ENCODE measurements at places on chromosomes 7 and 10.

DNA sequence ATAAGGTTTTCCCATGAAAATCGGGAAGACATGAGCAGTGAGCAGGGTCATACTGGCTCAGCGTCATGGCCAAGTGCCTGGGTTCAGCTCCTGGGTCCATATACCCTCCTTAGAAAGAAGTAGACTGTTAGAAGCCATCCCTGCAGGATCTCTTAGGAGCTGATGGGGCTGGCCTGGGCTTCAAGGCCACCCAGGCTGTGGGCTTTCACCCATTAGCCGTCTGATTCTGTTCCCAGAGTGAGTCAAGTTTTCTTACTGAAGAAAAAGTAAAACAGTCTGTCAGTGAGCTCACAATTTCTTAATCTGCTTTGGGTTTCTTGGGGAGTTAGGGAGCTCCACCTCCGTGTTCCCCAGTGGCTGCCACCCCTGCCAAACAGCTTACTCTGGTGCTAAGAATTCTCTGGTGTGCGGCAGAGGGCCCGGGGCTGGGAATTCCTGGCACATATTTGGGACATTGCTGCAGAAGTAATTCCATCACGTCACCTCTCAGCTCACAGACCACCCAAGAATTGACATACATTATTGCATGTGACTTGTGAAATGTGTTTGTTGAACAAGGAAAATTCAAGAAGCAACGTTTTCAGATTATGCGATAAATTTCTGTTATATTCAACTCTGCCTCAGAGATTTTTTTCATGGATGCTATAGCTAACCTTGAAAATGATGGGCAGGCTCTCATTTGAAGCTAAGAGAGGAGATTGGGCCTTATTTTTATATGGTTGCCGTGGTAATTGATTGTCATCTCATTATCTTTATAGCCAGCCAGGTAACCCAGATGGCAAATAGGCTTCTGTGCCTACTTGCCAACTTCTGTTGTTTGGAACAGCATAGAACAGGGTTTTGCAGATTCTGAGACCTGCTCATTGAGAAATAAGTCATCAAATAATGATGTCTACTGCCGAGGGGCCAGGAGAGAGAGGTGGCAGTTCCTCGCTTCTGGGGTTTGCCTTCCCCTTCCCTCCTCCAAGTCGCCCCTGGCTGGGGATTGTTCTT, 166.4 kb downstream of the CHN2 start:
- peak; percentile 36 for DNase-seq

GRCh38 chr10:8331387-8331786, 276.9 kb downstream of the GATA3 start:
- no peak for DNase-seq

GRCh38 chr7:1898628-1899185, 228.6 kb downstream of the ELFN1 start:
- DNase-seq, result no peak

- DNase-seq, result no peak
Observed at GRCh38 chr10:70174058-70174741, 3.9 kb upstream of the SAR1A start.

DNA sequence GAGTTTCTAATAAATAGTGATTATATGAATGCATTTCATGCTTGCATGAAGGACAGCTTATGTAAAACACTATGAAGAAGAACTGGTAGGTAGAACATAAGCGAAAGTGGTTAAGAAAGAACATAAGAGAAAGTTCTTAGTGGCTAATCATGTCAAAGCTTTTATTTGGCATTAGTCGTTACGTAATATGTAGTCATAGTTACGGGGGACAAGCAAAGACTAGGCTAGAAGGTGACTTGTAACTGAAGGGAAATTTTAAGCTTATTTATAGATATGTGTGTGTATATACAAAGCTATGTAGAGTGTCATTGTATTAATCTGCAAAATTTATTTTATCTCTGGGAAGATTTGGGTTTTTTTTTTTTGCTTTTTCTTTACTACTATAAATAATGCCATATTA, 36.9 kb downstream of the CAPZA2 start:
- DNase-seq, result no peak

GRCh38 chr10:3239066-3239919, 66.7 kb upstream of the PITRM1 start:
- peak; percentile 78 for DNase-seq

- DNase-seq, result no peak
Observed at GRCh38 chr10:49313501-49314070, 14.6 kb downstream of the C10orf71 start.

DNA sequence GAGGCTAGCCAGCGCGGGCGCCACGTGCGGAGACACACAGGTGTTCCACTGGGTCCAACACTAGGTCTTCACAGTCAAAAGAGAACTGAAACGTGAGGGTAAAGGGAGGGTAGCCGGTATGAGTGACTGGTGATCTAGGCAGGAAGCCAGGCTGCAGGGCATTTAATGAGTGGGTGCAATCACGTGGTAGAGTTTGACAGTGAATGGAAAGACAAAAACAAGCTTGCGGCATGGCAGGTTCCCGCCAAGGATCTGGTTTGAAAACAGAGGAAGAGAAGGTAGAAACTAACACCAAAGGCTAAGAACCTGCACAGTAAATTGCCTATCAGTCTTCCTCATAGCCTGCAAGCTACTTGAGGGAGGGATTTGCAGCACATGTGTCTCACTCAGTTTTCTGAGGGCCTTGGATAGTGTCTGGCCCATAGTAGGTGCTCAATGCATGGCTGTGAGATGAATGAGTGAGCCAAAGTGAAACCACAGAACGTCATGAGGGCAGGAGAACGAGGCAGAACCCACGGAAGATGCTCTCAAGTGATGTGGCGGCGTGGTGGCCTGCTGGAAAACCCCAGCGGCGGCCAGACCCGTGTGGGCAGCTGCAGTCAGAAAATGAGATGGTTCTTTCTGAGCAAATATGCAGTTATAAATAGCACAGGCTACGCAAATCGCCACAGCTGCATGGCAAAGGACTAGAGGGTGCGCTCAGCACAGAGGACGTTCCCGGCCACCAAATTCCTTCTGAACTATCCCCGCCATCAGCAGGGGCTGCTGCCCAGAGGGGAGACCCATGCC, 183.6 kb upstream of the NFE2L3 start:
- DNase-seq, result no peak

DNA sequence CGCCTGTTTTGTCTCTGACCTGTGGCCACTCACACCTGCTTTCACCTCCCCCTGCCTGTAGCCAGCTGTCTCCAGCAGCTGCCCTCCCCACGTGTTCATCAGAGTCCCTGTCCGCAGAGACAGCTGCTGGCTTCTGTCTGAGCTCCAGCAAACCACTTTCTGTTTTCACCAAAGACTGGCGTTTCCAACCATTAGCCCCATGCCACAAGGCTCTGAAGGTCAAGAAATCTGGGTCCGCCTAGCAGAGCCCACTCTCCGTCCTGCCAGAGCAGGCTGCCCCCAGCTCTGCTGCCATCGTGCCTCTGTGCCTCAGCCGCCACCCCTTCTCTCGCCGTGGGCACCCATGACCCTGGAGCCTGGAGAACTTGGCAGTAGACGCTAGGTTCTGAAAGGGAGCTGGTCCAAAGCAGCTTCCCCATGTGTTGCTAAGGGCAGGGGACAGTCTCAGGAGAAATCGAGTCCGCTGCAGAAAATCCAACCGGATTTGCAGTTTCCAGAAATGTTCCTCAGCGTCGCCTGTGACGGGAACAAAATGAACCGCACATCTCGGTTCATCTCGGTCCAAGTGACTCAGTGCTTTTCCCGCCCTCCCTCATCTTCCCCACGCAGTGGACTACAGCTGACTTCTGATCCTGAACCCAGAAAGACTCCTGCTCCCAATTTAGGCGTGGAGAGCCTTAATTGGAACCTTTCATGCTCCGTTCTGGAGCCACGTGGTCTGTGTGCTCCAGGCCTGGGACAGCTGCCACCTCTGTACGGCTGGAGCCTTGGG, 28.0 kb downstream of the TMEM120A start:
- DNase-seq, result peak; percentile 89

DNA sequence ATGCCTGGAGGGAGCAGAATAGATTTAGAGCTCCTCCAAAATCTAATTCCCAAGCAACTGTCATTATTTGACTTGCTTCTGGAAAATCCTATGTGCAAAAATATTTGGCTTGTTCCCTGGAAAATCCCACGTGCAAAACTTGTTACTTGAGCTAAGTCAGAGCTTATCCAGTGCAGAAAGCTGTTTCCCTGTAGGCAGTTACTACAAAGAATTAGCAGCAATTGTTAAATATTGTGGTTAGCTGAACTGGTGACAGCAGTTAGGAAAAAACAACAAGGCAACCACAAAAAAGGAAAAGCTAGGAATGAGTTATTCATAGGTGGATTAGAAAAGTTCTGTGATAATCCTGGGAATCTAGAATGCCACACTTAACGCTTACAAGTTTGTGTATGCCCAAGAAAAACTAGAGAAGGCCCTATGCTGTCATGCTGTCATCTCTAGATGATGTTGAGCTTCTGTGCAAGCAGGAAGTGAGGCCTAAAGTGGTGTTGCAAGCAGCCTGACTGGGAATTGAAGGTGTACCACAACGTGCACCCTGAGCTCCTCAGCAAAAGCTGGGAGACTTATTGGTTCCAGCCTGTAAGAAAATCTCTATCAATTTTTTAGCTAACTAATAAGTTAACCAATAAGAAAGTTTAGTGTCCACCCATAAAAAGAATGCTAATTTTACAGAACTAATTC, 738.6 kb upstream of the LRRTM3 start:
- DNase-seq, result no peak

DNA sequence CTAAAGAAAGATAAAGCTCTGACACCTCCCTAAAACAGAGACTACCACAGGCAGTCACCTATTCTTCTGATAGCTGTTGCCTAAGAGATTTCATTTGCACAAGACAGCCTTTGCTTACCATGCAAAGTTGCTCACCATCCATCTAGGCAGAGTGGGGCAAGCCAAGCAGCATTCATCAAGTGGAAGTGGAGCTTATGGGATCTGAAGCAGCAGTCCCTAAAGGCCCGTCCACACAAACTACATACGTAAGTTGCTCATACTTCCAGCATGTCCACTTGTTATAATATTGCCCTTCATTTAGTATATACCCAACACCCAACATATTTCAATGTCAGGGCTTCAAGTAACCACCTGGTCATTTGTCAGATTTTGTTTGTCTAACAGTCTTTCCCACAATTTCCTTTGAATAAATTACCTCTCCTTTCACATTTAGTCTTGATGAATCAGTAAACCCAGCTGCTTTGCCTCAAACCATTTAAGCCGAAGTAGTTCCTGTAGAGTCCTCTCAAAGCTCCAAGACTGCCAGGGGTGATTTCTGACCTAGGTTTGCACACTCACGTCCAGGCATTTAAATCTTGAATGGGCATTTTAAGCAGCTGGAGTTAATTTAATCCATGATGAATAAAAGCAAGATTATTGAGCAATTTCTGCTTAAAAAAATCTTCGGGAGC, 67.9 kb downstream of the ATAD1 start:
- DNase-seq, result peak; percentile 39

GRCh38 chr10:6218692-6219493, 16.2 kb downstream of the PFKFB3 start:
- no peak for DNase-seq

GRCh38 chr7:37549076-37549931, 100.6 kb upstream of the ELMO1 start:
- DNase-seq, result no peak

GRCh38 chr10:71729161-71729636, 9.6 kb upstream of the C10orf105 start:
- no peak for DNase-seq

- DNase-seq, result no peak
Observed at GRCh38 chr7:121020249-121020988, 31.9 kb downstream of the CPED1 start.

DNA sequence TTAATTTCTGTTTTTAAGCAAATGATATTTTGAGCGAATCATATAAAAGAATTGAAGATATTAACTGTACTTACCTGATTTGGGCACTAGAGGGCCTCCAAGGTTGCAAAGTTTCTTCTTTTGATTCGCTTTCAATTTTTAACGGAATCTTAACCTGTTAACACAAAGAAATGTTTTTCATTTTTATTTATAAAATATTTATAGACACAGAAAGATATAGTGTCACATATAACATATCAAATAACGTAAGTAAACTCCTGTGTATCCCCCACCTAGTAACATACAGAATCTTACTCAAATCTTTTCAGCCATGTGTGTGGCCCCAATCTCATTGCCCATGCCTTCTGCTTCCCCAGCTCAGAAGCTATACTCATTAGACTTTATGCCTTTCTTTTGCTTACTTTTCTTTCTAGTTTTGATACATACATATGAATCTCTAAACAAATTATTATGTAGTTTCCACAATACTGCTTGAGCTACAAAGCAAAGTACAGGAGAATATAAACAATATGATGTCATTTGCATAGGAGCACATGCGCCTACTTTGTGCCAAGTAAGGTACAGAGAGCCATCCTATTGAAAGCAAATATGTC, 49.5 kb upstream of the ZPBP start:
- peak; percentile 4 for DNase-seq

- DNase-seq, result no peak
Observed at GRCh38 chr10:27660268-27660667, 85.4 kb downstream of the MKX start.

GRCh38 chr7:35754741-35755140, 46.1 kb upstream of the SEPTIN7 start:
- DNase-seq, result no peak

GRCh38 chr10:19968745-19969144, 152.5 kb downstream of the PLXDC2 start:
- DNase-seq, result no peak

GRCh38 chr10:3805201-3805790, 20.3 kb upstream of the KLF6 start:
- peak; percentile 50 for DNase-seq

- DNase-seq, result no peak
Observed at GRCh38 chr10:1043532-1043995, 5.4 kb downstream of the IDI1 start.

GRCh38 chr10:132651511-132652029, 114.0 kb downstream of the INPP5A start:
- no peak for DNase-seq
